H9 (cell line): ENCODE measurements at places on chromosomes 2 and 18.

- no peak for DNase-seq
These were observed 335.7 kb downstream of the GRB14 start for GRCh38 chr2:164285576-164285975.

DNA sequence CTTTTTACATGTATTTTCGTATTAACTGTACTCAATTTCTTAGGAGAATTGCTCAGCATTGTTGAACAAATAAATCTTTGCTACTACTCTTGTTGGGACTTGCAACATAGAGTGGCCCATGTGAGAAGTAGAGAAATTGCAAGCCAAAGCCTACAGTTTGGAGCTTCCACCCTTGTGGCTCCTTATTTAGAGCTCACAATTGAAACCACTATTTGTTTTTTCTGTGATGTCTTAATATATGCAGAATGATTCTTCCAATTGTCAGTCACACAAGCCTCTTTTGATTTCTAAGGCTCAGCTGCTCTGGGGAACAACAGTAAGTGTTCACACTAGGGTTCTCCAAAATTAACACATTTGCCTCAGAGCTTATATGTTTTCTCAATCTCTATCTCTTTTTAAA, 60.2 kb upstream of the GALNT13 start:
- no peak for DNase-seq

GRCh38 chr2:180925700-180926099, 54.7 kb upstream of the UBE2E3 start:
- no peak for DNase-seq

- DNase-seq, result no peak
These were observed 70.3 kb upstream of the DOCK10 start for GRCh38 chr2:225112362-225113126.

- peak; percentile 73 for DNase-seq
These were observed 861 bp downstream of the LTBP1 start for GRCh38 chr2:32947484-32948143.

GRCh38 chr2:234496055-234496834, 636 bp downstream of the ARL4C start:
- DNase-seq, result peak; percentile 39

DNA sequence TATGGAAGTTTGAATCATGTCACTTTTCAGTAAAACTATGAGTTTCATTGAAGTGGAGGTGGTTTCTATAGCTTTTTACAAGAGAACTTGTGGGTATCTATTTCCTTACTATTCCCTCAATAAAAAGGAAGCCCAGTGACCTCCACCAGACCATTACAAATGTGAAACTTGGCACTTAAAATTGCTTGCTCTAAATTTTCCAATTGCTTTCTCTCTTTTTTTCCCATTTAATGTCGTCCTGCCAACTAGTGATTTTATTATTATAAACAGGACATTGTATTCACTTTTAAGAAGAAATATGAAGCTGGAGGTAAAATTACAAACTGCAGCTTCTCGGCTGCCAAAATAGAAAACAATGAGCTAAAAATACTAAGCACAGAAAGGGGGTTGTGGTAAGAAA, 208.2 kb upstream of the ALPP start:
- DNase-seq, result no peak

DNA sequence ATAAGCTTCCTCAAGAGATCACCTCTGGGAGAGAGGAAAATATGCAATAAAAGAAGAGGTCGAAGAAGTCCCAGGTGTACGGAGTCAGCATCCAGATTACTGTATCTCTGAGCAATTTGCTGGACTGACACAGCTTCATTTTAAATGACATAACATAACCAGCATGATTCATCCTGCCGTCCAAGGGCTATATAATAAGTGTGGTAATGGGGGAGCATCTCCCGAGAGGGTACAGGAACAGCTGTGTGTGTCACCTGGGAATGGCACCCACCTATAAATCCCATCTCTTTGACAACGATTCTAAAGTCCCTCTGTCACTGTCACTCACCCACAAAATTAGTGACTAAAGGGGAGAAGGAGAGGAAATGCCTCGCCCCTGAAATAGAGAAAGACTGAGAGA, 19.3 kb upstream of the FZD7 start:
- DNase-seq, result no peak

DNA sequence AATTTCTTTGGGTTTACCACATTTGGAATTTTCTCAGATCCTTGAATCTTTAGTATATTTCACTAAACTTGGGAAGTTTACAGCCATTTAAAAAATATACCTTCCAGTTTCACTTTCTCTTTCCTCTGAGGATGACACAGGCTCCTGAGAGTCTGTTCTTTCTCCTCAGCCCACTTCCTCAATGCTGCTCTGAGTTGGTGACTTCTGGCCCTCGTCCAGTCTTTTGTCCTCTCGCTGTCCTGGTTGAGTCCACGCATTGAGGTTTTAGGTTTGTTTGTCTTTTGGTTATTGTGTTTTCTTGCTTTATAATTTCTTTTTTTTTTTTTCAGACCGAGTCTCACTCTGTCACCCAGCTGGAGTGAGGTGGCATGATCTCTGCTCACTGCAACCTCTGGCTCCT, 40.7 kb upstream of the GALR1 start:
- no peak for DNase-seq

DNA sequence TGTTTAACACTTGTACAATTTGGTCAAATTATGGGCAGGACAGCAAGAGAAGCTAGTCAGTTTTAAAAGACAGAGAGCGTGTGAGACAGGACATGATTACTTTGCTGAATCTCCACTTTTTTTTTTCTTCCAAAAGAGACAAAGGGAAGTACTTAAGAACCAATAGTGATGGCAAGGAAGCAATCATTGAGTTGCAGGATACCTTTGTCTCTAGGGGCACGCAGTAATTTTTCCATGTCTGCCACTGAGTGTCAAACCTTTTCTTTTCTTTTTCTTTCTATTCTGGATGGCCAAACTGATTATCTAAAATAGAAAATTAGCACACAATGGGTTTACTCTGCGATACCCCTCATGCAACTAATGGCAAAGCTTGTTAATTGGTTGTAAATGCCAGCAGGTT, 533.0 kb downstream of the PLCL1 start:
- no peak for DNase-seq

DNA sequence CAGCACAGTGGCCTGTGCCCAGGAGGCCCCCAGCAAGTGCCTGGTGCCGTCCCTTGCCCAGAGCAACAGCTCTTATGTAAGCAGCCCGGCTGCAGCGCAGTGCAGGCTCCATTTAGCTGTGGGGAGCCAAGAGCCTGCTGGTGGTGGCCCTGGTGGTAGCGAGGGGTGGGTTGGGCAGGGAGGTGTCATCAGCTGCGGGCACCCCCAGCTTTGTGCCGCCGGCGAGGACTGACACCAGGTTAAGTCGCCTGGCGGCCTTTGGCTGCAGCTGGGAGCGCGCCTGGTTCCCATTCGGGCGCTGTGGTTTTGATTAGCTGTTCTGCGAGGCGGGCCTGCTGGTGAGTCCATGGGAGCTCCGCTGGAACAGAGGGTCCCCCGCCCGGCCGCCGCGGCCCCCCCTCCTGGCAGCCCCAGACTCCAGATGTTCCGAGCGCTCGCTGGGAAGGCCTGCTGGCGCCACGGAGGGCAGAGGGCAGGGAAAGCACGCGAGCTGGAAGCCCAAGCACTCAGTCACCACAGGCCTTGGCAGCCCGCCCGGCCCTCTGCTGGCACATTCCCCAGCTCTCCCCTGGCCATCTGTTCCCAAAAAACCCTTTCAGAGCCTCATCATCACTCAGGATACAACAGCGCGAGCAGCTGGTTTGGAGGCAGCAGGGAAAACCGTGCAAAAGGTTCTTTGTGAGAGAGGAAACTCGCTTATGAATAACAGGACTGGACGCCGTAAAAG, 18.4 kb downstream of the ATOH8 start:
- DNase-seq, result peak; percentile 65

DNA sequence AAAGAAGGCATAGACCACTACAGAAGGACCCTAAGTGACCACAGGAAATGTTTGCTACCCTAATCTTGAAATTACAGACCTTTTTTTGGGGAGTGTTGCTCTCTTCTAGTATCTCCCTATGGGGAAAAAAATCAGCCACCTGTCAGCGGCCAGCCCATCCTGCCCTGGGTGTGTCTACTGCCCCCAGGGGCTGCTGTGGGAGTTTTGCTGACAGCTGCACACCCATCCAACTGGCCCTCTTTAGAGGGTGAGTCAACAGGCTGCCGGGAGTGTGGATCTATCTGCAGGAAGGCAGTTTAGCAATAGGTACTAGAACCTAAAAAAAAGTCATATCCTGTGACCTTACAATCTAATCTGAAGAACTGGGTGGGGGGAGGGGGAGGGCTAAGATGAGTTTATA, 796 bp upstream of the DYSF start:
- DNase-seq, result peak; percentile 49
